ENCODE measurements at places on chromosomes 2 and 18.

- no peak for DNase-seq
Observed at GRCh38 chr2:196294516-196294909, 123.1 kb upstream of the STK17B start.

- DNase-seq, result no peak
Observed at GRCh38 chr18:69580107-69580506, 179.4 kb downstream of the DOK6 start.

GRCh38 chr2:15643791-15644585 is 52.3 kb downstream of the DDX1 start:
- DNase-seq, result no peak

DNA sequence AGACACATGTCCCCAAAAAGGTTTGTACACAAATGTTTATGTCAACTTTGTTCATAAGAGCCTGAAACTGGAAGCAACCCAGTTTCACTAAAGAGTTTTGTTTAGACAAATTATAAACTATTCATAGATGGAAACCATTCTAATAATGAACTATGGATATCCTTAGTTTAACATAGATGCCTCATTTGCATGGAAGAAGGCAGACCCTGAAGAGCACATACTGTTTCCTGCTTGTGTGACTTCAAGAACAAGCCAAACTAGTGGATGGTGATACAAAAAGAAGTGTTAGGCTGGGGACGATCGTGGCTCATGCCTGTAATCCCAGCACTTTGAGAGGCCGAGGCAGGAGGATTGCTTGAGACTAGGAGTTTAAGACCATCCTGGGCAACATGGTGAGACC is 48.1 kb downstream of the ACOXL start:
- DNase-seq, result no peak

DNA sequence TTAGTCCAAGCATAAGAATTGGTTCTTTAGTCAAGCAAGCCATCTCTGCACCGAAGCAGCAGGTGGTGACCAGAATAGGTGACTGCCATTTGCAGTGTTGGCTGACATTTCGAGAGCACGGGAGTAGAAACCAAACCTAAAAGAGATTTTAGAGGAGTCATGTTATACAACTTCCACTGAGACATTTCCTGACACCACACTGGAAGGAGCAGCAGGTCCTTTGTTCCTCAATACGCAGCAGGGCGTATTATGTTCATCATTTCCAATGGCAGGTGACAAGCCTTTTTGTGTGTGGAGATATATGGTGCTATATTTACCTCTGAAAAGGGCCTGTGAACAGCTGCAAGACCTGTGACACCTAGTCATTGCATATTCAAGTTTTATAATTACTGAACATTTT is 418.8 kb upstream of the NETO1 start:
- DNase-seq, result no peak

GRCh38 chr2:120853306-120854013 is 117.8 kb downstream of the GLI2 start:
- no peak for DNase-seq

DNA sequence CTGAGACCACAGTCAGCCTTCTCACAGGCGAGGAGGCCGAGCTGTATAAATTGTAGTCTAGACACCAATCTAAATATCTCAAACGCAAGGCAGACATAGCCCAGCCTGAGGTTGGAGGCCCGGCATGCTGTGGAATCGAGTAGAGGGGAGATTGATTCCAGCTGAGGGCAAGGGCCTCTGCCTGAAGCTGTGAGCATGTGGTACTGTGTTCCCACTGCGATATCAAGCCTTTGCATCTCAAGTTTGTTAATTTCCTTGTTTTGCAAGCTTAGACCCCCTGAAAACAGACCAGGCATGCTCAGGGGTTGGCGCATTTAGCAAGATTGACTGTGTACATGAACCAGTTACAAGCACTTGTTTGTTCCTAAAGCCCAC is 65.1 kb upstream of the FOSL2 start:
- DNase-seq, result no peak

- no peak for DNase-seq
Observed at GRCh38 chr18:35692866-35693265, 111.3 kb downstream of the GALNT1 start.

- DNase-seq, result no peak
Observed at GRCh38 chr2:180542511-180542910, 437.9 kb upstream of the UBE2E3 start.

GRCh38 chr18:25976554-25976953 is 113.9 kb downstream of the SS18 start:
- peak; percentile 26 for DNase-seq

GRCh38 chr18:35132021-35132902 is 91.0 kb downstream of the MAPRE2 start:
- no peak for DNase-seq

DNA sequence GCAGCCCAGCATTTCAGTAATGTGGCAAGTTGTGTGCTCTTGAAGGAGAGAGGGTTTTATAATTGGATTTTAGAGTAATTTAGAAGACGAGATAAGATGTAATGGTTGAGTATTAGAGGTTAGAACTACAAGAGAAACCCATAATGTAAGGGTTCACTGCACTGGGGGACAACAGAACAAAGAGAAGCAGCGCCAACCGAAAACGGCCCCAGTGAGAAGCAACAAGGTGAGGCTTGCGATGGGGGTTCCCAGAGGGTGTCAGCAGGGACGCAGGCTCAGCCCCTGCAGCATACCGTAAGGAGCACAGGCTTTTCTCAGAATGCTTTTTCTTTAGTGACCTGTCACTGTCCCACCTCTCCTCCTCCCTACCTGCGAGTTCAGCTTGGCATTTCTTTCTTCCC is 183.9 kb upstream of the ETAA1 start:
- DNase-seq, result no peak

DNA sequence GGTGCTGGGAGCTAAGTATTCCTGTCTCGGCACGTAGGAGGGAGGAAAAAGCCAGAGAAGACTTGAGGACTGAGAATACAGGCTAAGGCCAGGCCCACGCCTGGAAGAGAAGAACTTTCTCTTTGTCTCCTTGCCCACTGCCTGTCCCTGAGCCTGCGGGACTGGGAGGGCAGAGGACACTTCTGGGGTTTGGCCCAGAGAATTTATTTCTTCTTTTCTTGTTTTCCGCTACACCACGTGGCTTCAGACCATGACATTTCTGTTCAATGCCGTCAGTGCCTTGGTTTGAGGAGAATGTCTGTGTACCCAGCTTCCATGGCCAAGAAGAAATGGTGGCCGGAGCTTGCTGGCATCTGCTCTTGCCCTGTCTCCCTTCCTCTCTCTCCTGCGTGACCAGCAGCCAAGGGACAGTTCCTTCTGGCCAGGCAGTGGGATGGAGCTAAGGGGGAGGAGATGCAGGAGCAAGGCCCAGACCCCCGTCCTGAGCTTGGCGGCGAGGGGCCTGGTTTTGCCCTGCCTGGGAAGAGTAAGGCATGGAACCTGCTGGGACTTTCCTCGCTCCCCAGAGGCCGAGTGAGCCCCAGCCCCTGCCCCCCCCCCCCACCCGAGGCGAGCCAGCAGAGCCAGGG is 140.3 kb downstream of the KLHL29 start:
- no peak for DNase-seq

DNA sequence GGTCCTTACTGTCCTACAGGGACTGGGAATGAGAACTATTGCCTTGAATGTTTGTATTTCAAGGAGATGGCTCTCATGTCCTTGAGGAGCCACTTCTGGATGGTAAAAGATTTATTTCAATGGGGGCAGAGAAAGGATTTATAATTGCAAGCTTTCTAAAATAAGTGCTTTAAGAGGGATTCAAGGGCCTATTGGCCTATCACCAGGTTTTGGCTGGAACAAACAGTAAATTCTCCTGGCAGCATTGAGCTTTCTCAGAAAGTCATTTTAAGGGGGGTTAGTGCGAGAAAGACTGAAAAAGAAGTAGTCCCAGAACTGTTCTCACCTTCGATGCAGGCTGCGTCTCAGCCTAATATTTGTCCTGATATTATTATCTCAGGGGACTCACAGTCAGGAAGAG is 29.8 kb downstream of the DPP10 start:
- peak; percentile 8 for DNase-seq

- peak; percentile 57 for DNase-seq
Observed at GRCh38 chr18:36187193-36187825, at the start of gene MOCOS. TSS of gene MOCOS (plus strand) at chr18:36187497. CDS start at chr18:36187540, 43 bp downstream.

GRCh38 chr2:127220102-127220767 is at the start of gene CYP27C1:
TSS of gene CYP27C1 (minus strand) at chr2:127220299. CDS start at chr2:127220270, 29 bp downstream.
- peak; percentile 49 for DNase-seq

DNA sequence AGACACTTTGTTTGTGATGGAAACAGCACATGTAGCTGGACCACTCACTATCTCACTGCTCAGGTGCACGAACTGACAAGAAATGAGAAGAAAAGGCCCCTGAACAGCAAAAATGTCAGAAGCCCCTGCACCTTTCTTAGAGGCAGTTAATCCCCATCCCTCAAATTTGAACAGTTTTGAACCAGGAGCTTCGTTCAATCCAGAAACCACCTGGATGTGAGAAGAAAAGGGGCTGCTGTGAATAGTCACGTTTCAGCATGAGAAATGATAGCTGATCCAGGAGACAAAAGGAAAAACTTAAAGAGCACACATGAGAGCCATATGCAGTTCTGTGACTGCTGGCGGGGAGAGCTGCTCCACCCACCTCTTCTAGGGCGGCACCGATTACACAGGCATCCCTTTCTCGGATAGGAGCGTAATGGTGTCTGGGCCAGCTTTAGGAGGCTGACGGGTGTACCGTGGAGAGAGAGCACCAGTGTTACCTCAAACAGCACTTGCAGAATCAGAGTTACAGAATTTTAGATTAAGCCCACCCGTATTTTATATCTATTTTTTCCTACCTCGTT is 117.0 kb upstream of the EML6 start:
- no peak for DNase-seq

GRCh38 chr18:58186258-58186948 is 142.4 kb downstream of the NEDD4L start:
- no peak for DNase-seq

DNA sequence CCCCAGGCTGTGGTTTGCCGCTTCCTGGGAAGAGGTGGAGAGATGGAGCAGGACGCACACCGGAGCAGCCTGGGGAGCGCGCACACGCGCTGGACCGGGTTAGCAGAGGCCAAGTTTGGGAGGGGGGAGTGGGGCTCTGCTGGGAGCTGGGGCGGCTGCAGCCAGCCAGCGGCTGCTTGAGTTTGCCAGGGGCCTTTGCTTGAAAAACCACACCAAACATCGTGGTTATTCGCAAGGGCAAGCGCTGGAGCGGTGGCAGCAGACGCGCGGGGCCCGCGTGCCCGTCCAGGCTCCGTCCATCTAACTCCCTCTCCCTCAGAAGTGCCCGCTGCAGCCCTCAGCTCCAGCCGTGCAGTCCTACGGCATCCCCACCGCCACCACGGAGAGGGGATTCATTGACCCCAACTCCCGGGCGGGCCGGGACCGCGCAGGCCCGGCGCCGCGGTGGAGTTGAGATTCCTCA is 4.6 kb downstream of the PTGR3 start:
- peak; percentile 58 for DNase-seq

GRCh38 chr2:97646977-97647376 is 1.1 kb downstream of the COX5B start:
- DNase-seq, result no peak

DNA sequence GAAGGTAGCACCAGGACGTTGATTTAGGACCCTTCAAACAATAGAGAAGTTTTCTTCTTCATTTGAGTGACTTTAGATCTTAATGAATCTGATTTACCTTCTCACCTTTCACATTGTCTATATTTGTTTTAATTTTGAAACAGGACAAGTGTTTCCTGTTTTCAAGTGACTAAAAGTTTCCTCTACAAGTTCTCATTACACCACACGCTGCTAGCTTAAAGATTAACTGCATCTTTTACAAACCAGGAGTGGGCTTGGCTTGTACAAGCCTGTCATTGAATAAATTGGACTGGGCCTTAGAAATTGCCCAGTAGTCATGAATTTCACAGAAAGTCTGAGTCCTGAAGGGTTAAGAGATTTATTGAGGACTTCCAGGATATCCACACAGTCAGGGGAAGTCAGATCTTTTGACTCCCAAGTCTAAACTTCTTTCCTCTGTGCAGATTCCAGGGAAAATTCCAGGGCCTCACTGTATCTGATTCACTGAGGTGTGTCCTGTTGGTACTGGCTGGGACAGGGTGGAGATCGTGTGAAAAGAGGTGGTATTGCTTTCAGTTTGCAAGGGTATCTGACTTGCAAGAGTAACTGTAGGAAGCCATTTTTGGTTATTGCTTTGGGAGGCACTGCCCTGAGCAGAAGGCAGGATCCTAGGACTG is 3.4 kb downstream of the SGPP2 start:
- no peak for DNase-seq

GRCh38 chr2:11904029-11904428 is 157.6 kb downstream of the LPIN1 start:
- DNase-seq, result no peak

GRCh38 chr2:59034837-59035236 is 793.7 kb upstream of the FANCL start:
- no peak for DNase-seq

DNA sequence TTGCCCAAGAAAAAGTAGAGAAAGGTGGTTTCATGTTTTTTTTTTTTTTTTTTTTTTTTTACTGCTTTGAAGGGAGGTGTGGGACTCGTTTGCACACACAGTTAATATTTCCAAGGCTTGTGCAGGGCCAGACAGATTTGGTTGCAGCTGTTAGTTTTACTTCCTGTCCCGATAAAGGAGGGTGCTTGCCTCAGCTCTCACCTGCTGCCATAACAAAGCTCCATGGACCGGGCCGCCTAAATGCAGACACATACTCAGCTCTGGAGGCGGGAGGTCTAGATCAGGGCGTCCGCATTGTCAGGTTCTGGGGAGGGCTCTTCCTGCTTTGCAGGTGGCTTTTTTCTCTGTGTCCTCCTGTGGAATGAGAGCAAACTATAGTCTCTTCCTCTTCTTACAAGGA is 69.9 kb downstream of the ODC1 start:
- DNase-seq, result no peak

DNA sequence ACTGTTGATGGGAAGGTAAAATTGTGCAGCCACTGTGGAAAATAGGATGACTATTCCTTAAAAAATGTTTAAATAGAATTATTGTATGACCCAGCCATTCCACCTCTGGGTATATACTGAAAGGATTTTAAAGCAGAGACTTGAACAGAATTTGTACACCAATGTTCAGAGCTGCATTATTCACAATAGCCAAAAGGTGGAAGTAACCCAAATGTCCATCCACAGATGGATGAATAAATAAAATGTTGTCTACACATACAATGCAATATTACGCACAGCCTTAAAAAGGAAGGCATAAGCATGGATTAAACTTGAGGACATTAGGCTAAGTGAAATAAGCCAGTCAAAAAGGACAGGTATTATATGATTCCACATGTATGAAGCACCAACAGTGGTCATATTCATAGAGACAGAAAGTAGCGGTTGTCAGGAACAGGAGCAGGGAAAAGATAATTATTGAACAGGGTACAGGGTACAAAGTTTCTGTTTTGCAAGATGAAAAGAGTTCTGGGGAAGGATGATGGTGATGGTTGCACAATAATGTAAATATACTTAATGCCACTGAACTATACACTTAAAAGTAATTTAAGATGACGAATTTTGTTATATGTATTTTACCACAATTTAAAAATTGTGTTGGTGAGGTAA is 39.4 kb downstream of the EVA1A start:
- DNase-seq, result no peak

- no peak for DNase-seq
Observed at GRCh38 chr18:37274309-37275236, 291.0 kb downstream of the CELF4 start.

All from hindlimb muscle (tissue), 1 donor.